ENCODE measurements at places on chromosomes 3 and 15. TPM values are rescaled to one million over a fixed set of nuclear protein-coding genes. Genes with fewer than 3 reads are reported as not detected.
A peak's percentile ranks its signal among the peaks of the same experiment; 100 is the strongest.

DNA sequence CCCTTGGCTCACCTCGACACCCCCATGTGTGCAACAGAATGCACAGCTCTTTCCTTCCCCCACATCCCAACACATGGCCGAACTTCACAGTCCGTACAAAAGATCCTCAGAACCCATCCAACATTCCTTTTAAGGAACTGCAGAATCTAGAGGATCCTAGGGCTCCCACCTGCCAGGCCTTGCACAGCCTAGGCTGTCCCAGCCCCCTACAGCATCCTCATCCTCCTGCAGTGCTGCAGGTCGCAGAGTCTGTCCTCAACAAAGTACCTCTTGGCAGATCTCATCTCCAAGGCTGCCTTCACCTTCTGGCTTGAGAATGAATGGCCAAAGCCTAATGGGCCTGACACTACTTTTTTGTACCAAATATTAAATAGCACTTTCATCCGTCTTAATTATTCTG, 19.8 kb downstream of the PRR23E start:
- no peak for DNase-seq

The ATP13A4 gene
- 3.7 TPM for total RNA-seq

GRCh38 chr3:99425930-99426329, 212.5 kb upstream of the COL8A1 start:
- DNase-seq, result no peak

DNA sequence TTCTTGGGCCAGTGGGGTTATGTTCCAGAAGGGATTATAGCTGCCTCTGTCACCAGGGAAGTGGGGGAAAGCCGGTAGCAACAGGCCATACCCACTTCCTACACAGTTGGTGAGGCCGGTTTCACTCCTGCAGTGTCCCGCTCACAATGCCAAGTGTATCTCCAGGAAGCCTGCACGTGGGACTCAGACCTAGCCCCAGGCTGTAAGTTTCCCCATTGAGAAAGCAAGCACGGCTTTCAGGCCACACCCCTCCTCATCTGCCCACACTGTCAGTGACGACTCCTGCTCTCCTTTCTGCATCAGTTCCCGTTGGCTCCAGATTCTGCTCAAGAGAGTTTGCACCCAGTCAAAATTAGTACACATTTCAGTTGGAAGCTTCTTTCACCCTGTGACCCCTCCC, 51.6 kb upstream of the CPOX start:
- DNase-seq, result no peak

GRCh38 chr3:183895296-183895695, 10.6 kb upstream of the PARL start:
- DNase-seq, result peak; percentile 70

DNA sequence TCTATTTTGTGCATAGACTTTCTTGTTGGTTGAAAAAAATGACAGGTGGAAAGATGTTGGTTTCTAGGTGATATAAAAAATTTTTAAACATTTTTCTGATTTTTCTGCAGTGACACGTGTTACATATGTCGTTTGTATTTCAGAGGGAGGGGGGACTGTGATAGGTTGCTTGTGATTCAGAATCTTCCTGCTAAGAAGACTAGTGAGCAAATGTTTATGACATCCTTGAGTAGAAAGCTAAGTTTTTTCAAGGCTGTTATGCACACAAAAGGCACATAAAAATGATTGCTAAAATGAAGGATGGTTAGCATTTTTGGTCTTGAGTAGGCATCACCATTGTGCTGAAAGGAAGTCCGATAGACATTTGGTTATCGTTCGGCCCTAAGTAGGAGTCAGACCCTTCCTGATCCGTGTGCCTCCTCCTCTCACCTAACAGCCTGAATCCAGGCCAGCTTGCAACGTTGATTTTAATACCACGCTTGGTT, 1.5 kb downstream of the ZNF639 start:
- no peak for DNase-seq

The CMTM6 gene
- 63.3 TPM for total RNA-seq

- no peak for DNase-seq
Observed at GRCh38 chr15:40464595-40465185, 6.1 kb upstream of the CHST14 start.

The TERC gene
- 2.1 TPM for total RNA-seq

The HCN4 gene
- total RNA-seq, result 0.50 TPM

The RARB gene
- 14.7 TPM for total RNA-seq

- DNase-seq, result no peak
Observed at GRCh38 chr3:99981138-99981537, 133.2 kb downstream of the FILIP1L start.

The EIF4E3 gene
- total RNA-seq, result 37.1 TPM

DNA sequence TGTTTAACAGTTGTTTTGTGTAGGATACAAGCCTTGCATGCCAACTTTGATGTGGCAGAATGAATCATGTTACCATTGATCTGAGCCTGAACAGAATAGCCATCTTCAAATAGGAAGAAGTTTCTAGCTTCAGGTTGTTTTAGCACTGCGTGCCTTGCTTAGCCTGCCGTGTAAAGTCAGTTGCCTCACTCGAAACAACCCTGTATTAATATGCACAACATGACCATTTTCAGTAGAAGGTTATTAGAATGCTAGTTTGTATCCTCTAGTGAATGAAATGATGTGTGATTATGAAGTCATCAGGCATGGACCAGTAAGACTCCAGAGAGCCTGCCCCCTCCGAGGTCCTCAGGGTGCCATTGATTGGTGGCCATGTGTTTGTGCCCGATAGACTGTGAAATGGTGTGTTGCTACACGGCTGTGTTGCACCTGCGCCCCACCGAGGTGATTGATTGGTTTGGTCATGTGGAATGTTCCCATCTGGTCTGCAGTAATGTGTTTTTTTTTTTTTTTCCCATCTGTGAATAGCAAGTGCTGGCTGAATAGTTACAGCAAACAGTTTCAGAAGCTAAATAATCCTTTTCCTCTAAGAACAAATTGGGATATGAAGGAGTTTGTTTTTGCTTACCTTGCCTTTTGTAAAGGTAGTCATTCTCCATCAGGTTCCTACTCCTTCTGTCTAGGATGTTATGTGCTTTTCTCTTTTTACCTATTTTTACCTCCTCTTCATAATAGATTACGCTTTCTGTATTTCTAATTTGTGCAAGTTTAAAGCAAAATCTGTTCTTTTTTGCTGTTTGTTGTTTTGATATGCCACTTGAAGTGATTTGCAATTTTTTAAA, 214.9 kb downstream of the TCF12 start:
- peak; percentile 66 for DNase-seq

DNA sequence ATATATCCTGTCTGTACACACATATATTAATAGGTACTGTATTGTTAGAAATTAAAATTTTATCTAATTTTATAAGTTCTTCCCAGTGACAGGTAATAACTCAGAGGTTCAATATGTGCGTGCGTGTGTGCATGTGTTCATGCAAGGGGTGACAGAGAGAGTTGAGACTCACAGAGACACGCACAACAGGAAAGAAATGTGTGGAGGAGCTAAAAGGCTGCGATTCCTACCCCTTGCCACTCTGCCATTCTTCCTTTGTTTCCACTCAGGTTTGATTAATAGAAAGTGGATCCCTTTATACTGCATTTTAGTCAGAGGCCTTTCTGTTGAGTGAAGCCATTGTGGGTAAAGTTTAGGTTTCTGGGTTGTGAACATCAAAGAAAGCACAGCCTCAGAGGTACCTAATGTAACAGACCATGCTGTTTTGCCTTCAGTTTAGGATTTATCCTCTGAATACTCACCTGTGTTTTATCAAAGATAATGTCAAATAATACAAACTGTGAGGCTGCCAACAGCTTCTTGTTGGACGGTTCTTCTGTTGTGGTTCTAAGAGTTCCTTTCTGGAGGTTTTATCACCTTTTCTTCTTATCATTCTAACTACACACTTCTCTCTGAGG, 182.3 kb downstream of the EPHA3 start:
- no peak for DNase-seq

GRCh38 chr3:101868534-101869464, 19.5 kb downstream of the NFKBIZ start:
- DNase-seq, result no peak

DNA sequence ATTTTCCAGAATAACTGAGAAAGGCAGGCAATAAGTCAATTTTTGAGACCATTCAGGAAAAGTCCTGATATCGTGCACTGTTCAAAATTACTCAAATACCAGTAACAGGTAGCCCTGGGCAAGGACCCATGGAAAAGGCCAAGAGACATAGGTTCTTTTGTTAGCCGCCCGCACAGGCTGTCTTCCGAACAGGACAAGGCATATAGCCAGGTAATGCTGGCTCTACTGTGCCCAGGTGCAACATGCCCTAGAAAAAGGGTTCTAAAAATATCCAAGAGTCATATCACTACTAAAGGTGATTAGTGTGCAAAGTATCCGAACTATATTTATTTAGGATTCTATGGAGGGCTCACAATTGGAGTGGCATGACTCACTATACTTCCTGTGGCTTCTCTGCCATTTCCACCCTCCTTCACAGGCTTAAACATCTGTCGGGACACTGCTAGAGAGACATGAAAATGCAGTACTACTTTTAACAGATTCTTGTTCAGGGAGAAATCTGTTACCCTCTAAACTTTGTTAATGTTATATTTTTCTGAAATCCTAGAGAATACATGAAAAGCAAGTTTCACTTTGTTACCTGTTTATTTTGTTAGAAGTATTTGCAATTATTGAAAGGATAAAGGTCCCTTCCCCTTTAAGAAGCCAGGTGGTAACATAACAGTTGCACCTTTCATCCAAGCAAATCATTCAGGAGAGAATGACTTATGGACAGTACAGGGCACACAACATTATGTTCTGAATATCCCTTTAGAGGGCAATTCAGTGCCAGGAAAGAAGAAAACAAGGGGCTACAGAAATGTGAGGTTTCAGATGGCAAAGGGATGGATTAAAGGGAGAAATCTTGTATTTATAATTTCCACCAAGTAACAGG, 293.3 kb upstream of the THBS1 start:
- DNase-seq, result no peak

GRCh38 chr3:128354788-128355542, 111.7 kb downstream of the DNAJB8 start:
- peak; percentile 30 for DNase-seq

- no peak for DNase-seq
Observed at GRCh38 chr3:8371085-8371551, 130.5 kb upstream of the LMCD1 start.

DNA sequence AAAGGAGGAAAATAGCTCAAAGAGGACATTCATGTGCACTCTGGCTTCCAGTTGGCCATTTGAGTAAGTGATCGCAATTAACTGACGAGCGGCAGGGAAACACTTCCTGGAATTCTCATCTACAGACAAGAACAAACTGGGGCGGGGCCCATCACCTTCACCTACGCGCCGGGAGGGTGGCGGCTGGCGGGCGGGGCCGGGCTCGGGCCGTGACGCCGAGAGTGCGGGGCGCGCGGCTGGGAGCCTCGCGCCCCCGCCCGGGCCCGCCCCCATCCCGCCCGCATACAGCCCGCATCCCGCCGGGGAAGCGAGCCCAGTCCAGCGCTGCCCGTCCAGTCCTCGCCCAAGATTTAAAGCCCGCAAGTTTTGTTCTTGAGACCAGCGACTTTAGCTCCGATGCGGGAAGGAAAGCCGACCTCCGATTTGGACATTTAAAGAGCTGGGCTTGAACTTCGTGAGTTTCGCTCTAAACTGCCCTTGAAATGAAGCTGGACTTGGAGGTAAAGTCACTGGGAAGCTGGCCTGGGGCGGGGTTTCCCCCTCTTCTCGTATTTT, at the start of gene B3GNT5:
Gene B3GNT5 (plus strand): TSS at position 281 of the 555 bp plus-strand sequence. CDS start 16,546 bp downstream, outside the sequence.
- peak; percentile 81 for DNase-seq

The IQCF5 gene
- not detected for total RNA-seq

GRCh38 chr3:44076221-44076829, 165.4 kb upstream of the TOPAZ1 start:
- DNase-seq, result no peak

DNA sequence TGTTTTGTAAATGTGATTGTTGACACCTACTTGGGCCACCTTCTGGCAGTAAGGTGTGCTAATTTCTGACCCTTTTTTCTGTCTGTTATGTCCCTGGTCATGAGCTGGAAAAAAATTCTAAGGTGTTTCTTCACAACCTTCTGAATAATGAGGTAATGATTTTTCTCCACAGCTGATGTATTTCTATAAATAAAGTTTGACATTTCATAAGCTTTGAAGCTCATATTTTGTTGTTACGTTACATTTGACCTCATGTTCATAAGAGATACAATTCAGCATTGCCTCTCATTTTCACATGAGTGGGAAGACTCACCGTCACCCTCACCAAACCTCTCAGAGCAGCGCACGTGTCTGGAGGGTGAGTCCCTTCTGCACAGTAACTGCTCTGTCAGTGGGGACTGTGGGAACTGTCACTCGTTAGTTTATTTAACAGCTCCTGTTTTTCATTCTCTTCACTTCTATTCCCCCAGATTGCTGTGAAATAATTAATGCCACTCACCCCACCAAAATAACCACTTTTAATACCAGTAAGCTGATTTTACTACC, 140.9 kb downstream of the PLCL2 start:
- DNase-seq, result no peak

GRCh38 chr3:186172353-186172752, 63.5 kb upstream of the ETV5 start:
- no peak for DNase-seq

- DNase-seq, result no peak
Observed at GRCh38 chr15:36953346-36953745, 147.0 kb downstream of the MEIS2 start.

DNA sequence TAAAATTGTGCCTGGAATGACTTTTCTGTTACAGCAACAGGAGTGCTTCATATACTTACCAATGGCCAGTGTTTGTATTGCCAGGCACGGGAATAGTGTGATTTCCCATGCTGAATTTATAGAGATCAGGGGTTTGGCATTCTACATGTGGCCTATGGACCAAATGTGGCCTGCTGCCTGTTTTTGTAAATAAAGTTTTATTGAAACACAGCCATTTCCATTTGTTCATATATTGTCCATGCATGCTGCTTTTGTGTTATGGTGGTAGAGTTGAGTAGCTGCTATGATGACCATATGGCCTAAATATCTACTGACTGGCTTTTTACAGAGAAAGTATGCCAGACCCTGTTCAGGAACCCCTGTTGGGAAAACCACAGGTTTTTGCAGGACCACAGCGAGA, 55.6 kb downstream of the SLCO3A1 start:
- no peak for DNase-seq

The FBXO40 gene
- total RNA-seq, result not detected

The TGM5 gene
- total RNA-seq, result not detected

The B3GALNT1 gene
- 25.7 TPM for total RNA-seq

The MESP1 gene
- 2.1 TPM for total RNA-seq

GRCh38 chr3:58537412-58538301, 667 bp upstream of the ACOX2 start:
- DNase-seq, result no peak

GRCh38 chr3:56940321-56940720, 120.1 kb upstream of the SPATA12 start:
- no peak for DNase-seq

DNA sequence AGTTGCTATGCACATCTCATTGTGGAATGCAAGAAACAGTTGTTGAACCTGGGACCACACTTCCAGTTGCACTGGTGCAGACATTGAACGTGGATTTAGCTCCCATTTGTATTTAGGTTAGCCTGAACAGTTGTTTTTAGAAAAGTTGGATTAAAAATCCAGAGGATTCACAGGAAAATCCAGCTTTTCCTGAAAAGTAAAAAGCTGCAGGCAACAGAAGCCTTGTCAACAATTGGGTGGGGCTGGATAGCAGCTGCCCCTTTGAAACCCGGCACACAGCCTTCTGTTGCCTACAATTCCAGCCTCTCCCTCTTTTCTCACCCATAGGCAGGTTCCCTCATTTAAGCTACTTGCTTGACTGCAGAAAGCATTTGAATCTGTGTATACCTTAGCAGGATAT, 165.3 kb upstream of the TBL1XR1 start:
- no peak for DNase-seq

The SH2D7 gene
- not detected for total RNA-seq

The SLC6A1 gene
- 2.1 TPM for total RNA-seq

GRCh38 chr3:197367081-197367780, 68.8 kb upstream of the DLG1 start:
- no peak for DNase-seq

- DNase-seq, result no peak
Observed at GRCh38 chr3:69986419-69986818, 13.1 kb upstream of the SAMMSON start.

The MPI gene
- 33.7 TPM for total RNA-seq
